ENCODE measurements at places on chromosomes 5 and 9.

DNA sequence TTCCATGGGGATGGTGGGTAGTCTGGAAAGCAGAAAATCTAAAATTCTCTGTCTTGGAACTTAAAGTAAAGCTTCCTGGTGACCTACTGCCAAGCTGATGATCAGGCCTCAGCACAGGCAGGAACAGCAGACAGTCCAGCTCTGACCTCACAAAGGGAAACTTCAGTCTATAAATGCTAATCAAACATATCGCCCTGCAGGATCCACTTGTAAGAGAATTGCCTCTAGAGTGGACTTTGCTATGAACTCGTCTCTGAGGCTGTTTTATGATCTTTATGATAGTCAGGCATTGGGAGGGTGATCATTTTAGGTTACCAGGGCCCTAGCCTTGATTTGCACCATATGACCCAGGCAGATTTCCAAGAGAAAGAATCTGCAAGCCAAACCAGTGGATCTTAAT lies 67.6 kb upstream of the SELENOP start:
- DNase-seq: no peak

DNA sequence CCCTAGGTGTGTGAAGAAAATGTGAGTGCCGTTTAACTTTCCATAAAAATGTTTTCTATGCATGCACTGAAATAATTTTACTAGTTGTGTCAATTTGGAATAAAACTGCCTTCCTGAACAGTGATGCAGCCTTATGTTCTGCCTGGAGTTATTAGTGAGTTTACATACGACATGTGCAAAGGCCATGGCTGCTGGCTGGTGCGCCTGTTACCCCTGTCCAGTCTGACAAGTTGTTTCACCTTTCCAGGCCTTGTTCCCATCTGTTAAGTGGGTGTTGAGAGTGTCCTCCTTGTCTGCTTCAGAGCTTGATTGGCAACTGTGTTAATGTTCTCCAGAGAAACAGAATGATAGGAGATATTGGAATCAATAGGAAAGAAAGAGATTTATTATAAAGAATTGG lies 60.6 kb downstream of the TJP2 start:
- DNase-seq: no peak

- DNase-seq: no peak
These were observed 19.9 kb upstream of the OTULINL start for GRCh38 chr5:14561741-14562140.

GRCh38 chr5:172417983-172418630 lies 36.2 kb downstream of the SH3PXD2B start:
- peak; percentile 89 for DNase-seq

- DNase-seq: no peak
These were observed 11.4 kb downstream of the ASTN2 start for GRCh38 chr9:117403403-117403811.

DNA sequence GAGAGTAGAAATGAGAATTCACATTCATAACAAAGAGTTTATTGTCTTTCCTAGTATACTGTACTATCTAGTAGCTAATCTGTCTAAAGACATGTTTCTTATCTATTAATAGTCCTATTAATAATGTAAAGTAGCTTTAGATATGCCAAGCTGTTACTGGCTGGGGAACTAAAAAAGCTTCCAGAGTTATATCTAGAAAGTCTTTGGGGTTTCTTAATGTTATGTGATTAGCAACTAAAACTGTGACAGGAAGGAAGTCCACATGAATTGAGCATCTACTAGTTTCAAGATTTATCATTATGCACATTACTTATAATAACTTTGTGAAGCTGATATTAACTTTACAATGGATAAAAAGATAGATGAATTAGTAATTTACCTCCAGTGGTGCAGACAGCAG lies 122.7 kb upstream of the CDKN2B start:
- no peak for DNase-seq

GRCh38 chr9:101054657-101055056 lies 26.1 kb downstream of the PLPPR1 start:
- no peak for DNase-seq

DNA sequence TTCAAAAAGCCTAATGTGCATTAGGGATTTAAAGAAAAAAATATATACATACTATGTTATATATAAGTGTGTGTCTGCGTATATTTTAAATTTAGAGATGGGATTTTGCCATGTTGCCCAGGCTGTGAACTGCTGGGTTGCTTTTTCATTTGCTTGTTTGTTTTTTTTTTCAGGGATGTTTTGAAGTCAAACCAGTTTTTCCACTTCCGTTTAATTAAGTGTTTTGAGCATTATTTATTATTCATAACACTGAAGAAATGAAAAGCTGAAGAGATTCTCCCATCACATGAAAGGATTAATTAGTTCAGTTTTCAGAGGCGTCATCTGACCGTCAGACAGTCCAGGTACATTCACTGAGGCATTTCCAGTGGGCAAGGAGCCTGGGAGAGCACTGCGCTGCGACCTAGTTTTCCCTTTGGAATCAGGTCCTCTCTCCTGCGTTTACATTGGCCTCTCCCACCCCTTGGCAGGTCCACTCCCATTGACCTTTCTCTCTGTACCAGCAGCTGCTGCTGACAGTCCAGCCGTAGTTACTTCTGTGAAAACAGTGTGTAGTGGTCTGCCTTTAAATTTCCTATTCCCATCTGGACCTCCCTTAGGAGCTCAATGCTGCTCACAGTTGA lies 26.0 kb downstream of the ARRDC3 start:
- no peak for DNase-seq

DNA sequence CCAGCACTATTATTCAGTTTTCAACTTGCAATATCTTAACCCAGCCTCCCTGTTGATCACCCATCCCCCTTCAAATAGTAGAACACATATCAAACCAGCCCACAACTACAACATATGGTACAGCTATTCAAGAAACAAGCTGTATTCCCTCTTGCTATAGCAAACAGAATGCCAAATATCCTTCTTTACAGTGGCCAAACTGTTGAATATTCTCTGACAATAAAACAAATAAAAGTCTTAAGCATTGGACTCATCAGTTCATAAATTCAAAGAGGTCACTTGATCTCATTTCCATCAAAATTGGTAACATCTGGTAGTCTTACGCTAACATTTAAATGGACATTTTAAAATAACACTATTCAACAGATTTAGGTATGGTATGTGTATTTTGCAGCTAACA lies 350.8 kb downstream of the EFNA5 start:
- no peak for DNase-seq

GRCh38 chr5:160317434-160317833 lies 5.1 kb upstream of the CCNJL start:
- no peak for DNase-seq

DNA sequence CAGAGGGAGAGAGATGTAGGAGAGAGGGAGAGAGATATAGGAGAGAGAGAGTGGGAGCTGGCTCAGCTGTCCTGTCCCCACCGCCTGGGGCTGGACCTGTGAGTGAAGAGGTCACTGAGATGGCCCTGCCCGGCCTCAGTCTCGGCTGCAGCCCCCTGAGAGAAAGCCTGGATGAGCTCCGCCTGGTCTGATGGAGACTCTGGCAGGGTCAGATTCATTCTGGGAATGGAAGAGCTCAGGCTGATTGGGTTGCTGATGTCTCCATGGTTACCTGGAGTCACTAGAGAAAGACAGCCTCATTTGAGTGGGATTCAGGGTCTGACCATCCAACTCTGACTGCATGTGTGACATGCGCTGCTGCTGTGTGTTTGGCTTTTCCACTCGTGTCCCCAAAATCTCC lies 27.1 kb upstream of the SEMA4D start:
- DNase-seq: no peak

DNA sequence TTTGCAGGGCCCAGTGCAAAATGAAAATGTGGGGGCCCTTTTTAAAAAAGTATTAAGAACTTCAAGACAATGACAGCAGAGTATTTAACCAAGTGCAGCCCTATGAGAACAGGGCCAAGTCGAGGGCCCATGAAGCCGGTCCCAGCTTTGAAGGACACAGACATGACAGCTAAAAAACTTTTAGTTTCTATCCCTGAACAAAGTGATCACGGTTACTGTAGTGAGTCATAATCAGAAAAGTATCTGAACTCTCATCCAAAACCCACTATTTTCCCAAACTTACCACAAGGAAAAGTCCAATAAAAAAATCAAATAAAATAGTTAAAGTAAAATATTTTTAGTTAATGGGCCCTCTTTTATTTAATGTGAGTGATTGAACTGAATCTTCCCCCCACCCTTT lies 126.0 kb downstream of the MEF2C start:
- DNase-seq: no peak

DNA sequence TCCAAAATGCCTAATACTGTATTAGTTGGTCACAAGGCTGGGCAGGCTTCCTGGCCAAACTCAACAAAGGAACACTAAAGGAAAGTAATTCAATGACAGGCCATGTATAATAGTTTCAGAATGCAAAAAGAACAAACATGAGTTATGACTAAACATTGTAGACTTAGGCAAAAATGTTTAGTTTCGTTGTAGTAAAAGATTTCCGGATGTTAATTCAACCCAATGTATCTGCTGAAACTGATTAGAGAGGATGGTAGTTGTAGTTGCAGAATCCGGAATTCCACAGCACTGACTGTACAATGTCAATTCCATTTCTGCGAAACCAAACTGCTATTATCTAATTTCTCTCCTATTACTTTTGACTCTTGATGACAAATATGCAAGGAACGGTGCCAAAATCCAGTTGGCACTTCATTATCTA lies 117.9 kb upstream of the FST start:
- no peak for DNase-seq

GRCh38 chr9:33166231-33167083 lies 679 bp downstream of the B4GALT1 start:
- no peak for DNase-seq

DNA sequence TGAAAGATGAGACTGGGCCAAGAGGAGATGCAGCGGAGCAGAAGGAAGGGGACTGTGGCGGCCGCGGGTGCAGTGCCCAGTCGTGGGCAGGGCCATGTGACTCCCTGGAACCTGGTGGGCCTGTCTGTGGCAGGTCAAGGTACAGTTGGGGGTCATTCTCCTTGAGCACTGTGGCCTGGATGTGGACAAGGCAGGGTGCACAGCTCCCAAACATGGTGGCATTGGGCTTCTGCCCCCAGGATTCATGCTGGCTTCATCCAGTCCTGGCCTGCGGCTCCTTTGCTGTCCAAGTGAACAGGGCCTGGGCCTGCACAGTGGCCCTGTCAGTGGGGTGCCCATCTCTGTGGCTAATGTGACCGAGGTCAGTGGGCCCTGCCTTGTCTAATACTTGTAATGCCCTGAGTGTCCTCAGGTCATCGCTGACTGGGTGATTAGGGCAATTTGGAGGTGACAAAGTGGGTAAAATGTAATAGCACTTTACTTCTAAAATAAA lies 39.9 kb downstream of the CEP72 start:
- DNase-seq: no peak

DNA sequence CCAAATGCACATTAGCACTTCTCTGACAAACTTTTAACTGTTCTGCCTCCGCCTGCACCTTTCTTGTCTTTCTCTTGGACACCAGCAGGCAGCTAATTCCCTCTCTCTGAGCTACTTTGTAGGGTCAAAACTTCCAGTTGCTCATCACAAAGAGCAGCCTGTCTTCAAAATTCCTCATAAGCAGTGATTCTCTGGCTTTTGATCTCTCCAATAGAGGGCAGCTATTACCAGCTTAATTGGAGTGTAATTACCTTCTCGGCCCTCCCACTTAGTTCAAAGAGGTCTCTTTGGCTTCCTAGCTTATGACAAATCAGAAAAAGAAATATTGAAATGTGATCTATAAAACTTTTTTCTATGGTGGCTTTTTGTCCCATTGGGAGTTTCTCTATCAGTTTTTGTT lies 43.6 kb upstream of the RAD23B start:
- DNase-seq: no peak

- no peak for DNase-seq
These were observed 47.1 kb downstream of the SEMA5A start for GRCh38 chr5:9498541-9499497.

- DNase-seq: no peak
These were observed 1.2 kb downstream of the HSPA5 start for GRCh38 chr9:125239631-125240597.

DNA sequence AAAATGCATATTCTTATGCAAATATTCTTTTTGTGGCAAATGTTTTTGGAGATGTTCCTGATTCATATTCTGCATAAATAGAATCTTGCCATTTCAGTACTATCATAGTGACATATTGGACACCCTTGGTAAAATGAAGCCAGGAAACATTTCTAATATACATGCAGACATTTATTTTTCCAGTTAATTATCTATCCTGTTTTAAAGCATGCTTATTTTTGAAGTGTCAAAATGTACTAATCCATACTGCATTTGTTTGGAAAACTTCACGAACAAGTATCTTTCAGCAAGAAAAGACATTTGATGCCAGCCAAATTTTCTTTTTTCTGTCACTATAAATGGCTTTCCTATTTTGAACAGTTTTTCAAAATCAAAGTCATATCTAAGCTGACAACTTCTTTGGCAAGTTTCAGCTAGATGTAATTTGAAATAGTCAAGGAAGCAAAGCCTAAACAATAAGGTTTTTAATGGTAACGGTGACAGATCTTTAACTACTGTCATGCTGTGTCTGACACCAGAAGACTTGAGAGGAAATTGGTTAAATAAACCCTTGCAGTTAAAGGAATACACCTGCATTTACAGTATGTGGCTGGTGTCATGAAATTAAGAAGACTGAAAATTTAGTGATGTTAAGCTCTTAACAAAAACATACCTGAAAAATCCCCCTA lies 284.3 kb downstream of the TLE1 start:
- no peak for DNase-seq

- DNase-seq: no peak
These were observed 518 bp downstream of the UBE2B start for GRCh38 chr5:134371834-134372340.

- no peak for DNase-seq
These were observed 402.8 kb downstream of the CDK5RAP2 start for GRCh38 chr9:120177121-120177520.

DNA sequence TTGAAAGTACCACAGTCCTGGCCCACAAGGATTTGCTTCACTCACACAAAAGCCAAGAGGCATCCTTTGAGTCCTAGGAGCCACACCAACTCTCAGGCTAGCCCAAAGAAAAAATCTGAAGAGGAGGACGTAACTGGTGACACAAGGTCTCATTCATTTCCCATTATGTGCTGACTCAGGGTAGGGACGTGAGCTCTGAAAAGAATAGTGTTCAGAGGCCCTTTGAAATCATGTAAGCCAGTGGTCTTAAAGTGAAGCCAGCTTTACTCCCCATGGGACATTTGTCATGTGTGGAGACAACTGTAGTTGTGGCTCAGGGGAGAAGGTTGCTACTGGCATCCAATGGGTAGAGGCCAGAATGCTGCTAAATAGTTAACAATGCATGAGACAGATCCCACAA lies 332.4 kb downstream of the KCTD16 start:
- no peak for DNase-seq

DNA sequence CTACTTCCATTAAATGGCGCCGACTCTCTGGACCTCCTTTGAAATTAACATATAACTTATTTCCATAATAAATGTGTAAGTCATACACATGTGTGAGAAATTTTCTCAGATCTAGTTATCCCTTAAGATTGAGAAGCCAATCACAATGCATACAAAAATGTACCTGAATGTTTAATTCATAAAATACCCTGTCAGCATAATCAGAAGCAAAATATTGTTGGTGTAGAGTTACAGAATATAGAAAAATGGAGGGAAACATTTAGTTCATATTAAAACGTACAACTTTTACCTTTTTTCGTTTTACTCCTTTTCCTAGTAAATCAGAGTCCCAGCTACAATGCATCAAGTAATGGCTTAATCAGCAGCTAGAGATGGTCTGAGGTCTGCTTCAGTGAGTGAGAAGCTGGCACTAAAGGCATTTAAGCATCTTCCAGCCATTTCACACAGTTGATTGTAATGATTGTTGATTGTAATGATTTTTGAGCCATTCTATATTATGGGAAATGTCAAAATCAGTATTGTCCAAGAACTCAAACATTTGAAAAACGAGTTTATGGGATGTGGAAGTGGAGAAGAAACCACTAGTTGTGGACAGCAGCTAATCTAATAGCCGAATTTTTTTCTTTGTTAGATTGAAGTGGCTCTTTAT lies 81.8 kb downstream of the ANXA1 start:
- no peak for DNase-seq

All from smooth muscle cell of the brain vasculature (primary cell).